T47D (cell line): ENCODE measurements at places on chromosomes 2 and 18.

GRCh38 chr2:216508229-216508628, 9.6 kb downstream of the RPL37A start:
- DNase-seq = no peak

DNA sequence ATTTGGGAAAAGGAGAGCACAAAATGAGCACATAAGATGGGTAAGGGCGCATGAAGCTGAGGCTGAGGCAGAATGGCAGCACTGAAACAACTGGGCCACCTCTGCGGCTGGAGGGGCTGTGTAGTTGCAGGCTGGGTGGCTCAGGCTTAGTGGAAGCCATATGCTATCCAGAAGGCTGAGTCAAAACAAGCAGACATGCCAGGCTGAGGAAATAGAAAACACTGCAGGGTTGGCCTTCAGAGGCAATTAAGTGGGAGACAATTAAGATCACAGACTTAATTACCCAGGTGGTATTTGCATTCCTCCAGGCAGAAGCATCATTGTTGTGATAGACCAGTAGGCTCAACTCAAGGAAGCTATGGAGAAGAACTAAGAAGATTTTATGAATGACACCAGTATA, 11.4 kb upstream of the XPO1 start:
- DNase-seq = no peak

DNA sequence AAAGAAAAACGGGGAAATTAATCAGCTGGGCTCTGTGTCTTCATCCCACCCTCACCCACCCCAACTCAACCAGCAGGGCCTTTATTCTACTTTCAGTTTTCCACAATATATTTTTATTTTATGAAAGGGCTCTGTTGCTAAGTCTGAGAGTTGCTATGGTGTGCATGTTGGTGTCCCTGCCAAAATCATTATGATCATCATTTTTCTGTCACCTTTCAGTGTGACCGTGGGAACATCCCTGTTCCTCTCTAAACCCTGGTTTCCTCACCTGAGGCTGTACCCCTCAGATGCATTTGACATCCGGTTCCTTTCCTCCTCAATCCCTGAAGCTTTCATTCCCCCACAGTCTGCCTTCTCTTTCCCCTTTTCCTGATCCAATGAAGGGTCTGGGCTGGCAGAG, 180.5 kb downstream of the ZFP36L2 start:
- no peak for DNase-seq

GRCh38 chr2:226902041-226902966, 66.5 kb downstream of the RHBDD1 start:
- DNase-seq = no peak

GRCh38 chr2:44692821-44693220, 248.7 kb upstream of the SIX3 start:
- DNase-seq = no peak

- no peak for DNase-seq
Measured at GRCh38 chr2:29273004-29273684, 157.9 kb downstream of the CLIP4 start.

DNA sequence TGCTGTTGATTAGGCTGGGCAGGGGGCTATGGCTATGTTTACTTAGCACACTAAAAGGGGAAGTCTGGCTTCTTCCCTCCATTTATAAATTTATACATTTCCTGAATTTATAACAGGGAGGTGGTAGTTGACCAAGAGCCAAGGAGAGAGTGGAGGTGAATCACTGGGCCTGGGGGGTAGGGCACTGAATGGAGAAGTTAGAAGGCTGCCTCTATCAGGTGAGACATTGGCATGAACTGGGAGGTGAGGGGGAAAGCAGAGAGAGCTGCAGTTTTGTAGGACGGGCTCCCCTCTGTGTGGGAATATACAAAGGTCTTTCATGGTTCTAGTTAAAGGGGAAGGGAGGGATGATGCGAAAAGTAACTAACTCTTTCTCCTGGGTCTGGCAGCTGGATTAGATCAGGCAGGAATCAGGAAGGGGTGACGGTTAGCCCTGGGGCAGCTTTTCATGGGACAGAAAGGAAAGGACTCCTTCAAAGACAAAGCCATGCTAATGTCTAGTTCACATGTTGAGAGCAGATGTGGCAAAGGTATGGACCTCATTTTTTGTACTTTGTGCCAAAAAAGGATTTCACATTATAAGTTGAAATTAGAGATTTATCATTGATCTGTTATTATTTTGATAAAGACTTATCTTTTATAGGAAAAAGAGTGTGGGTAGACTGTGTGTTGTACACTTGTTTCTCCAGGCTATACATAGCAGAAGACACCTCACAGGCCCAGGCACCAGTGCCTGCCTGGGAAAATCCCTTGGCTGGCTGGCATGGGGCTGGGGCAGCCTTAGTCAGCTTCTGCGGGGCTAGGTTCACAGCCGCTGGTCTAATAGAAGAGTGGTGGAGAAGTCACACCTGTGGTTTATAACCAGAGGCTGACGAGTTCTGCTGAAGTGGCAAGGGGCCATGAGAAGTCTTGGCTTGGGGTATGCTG, 158.7 kb downstream of the CLIP4 start:
- DNase-seq = no peak
